Left kidney (tissue), 8 donors: ENCODE measurements at places on chromosomes 4 and X. TPM values are rescaled to one million over a fixed set of nuclear protein-coding genes. Genes with fewer than 3 reads are reported as not detected.

- no peak for DNase-seq
These were observed 302.2 kb downstream of the ARAP2 start for GRCh38 chr4:35942092-35942491.

GRCh38 chr4:5160668-5161067 is 109.4 kb downstream of the STK32B start:
- DNase-seq = no peak

PABPC1L2B gene
- polyA plus RNA-seq = not detected

- DNase-seq = no peak
These were observed 122.4 kb downstream of the KIT start for GRCh38 chr4:54780149-54780495.

GLOD5 gene
- polyA plus RNA-seq = 0.81 TPM

GRCh38 chr4:17780501-17781299 is 721 bp downstream of the FAM184B start:
- DNase-seq = no peak

DNA sequence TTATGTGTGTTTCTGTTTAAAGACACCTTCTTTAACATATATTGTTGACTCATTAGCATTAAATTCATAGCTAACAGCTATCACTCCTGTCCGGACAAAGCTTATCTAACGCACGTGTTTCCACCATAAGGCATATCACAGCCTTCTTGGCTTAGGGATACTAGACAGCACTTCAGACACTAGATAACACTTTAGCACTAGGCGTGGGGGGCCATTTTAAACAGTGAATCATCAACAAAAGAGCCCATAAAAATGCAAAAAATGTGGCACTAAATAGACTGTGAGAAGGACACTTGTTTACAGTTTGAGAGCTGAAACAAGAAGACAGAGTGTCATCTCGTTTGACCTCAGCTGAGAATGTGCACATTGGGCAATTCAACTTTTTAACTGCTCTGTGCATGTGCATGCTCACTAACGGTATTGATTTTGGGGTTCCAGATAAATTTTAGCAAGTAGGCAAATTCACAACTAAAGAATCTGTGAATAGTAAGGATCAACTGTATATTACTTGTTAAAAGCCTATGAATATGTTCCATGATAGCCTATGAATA is 58.9 kb upstream of the RAI2 start:
- no peak for DNase-seq

DNA sequence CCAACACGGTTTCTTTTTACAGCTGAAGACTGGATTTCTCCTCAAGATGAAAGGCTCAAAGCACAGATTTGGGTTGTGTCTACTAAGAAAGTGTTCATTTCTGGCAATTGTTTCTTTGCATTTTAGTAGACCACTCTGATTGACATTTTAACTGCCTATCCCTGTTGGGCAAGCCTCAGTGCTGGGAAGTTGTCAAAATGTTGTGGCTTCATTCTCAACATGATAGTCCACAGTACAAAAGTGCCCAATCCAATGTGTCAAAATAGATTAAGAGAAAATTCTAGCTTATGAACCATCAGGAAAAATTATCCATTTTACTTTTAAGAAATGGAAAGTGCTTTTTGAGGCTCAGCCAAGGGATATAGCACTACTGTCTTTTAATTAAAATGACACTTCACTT is 323.9 kb upstream of the PRPS2 start:
- no peak for DNase-seq

HSPA4L gene
- polyA plus RNA-seq = 11.4 TPM

DNA sequence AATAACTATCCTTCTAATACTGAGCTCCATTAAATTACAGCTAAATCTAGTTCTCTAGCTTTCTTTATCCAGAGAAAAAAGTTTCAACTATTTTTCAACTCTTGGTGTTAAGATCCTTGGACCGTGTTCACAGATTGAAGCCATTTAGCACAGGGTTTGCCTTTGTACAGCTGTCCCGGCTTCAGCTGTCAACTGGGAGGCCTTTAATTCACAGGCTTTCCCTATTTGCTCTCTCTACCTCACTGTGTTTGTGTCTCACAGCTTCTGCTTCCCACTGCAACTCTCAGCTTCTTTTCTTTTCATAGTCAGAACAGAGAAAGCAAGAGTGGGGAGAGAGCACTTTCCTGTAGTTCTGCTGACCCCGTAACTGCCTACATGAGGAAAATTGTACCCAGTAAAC is 76.9 kb upstream of the SMAD1 start:
- no peak for DNase-seq

CLCN4 gene
- 5.2 TPM for polyA plus RNA-seq

- DNase-seq = no peak
These were observed 196.9 kb downstream of the ANAPC10 start for GRCh38 chr4:144901141-144901540.

MCF2 gene
- polyA plus RNA-seq = 1.3 TPM

- no peak for DNase-seq
These were observed 43.8 kb downstream of the RAI2 start for GRCh38 chrX:17817251-17817650.

DNA sequence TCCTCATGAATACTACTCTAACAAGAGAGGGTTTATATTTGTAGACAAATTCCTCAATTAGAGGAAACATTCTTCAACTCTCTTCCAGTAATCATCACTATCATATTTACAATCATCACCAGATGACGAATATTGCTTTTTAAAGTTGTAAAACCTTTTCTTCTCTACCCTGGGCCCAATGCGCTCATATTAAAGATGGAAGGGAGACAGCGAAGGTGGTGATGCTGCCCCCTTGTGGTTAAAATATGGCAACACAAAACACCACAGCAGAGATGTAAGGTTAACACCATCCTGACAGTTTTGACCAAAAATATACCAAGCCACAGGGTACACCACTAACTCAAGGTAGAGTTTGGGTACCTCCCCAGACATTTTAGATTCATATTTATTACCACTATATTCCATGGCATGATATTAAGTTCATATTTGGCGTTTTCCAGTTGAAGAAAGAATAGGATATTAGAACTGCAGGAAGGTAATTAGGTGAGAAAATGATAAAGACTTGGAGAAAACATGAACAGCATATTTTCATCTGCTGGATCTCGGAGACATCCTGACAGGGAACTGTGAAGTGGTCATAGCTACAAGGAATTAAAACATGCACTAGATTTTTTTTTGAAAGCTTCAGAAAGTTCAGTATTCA is 72.8 kb downstream of the SLC9A7 start:
- DNase-seq = peak; percentile 13

DNA sequence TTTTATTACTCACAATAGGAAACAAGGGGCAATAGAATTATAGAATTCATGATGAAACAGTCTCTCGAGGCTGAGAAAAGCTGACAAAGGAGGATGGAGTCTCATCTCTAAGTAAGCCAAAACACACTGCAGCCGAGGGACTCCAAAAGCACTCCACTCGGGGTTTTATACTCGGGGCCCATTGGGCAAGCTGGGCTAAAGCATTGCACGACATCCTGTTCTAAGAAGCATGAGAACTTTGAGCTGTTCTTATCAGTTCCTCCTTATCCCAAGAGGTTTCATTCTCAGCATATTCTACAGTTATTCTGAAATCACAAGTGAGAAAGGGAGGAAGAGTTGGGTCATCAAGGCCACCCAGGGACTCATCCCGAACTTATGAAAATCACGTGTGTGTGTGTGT is 1475.5 kb downstream of the PCDH18 start:
- DNase-seq = no peak

RBM47 gene
- 86.9 TPM for polyA plus RNA-seq
